ENCODE measurements at places on chromosomes 2 and 18.
A peak's percentile ranks its signal among the peaks of the same experiment; 100 is the strongest.

DNA sequence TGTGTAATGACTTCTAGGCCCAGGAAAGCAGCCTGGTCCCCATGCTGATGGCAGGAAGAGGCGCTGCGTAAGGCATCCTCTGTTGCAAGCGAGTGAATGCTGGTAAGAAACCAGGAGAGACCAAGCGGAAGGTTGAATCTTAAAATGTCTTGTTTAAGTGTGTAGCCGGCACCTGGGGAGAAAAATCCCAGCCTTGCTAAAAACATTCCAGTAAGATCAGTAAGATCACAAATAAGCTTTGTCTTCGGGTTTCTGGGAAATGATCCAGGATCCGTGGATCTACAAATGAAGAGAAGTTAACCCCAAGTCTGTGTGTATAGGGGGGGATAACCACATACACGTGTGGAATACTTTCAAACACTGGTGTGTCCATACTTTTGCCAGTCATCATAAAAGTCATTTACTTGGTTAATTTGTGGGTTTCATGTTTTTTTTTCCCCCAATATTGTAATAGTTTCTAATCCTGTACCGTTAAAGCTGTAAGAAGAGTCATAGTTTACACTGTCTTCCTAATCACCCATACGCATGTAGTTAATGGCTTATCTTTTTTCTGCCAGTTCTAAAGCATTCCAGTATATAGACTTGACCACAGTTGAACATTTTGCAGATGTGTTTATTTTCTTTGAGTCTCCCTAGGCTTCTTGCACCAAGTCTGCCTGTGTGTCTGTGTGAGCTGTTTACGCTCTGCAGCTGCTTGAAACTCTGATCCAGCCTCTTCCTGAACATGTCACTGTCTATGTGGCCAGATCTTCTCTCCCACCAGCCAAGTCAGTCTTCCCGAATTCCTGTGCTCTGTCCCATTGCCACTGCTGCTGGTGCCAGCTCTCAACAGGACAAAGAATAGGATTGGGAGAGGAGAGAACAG is 135.9 kb upstream of the ARL4C start:
- DNase-seq: no peak

DNA sequence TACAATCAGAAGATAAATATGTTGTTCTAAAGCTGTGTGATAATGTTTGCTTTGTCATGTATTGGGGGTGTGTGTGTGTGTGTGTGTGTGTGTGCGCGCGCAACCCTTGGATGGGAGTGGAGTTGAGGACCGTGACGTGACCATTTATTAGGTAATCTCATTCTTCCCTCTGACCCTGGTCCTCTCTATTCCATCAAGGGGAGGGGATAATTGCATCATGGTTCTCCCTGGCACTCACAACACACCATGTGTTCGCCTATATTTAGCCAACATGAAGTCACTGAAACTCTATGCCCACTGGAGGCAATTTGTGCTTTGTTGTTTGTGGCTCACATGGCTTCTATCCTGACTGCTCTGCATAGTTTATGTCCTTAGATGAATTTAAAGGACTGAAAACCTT is 79.8 kb upstream of the LRPPRC start:
- peak; percentile 87 for DNase-seq

DNA sequence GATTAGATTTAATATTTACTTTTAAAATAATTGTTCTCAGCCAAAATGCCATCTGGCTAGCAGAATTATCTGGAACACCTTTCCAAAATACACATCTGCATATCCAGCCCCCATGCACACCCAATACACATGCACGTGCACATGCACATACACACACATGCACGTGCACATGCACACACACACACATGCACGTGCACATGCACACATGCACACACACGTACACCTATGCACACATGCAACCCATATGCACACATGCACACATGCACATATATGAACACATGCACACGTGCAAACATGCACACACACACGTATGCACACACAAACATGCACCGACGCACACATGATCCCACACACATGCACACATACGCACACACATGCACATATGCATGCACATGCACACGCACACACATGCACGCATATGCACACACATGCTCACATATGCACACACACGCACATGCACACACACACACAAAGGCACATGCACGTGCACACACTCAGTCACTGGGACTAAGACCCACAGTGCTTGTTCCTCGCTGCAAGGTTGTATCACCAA is 53.5 kb downstream of the COPS8 start:
- no peak for DNase-seq

DNA sequence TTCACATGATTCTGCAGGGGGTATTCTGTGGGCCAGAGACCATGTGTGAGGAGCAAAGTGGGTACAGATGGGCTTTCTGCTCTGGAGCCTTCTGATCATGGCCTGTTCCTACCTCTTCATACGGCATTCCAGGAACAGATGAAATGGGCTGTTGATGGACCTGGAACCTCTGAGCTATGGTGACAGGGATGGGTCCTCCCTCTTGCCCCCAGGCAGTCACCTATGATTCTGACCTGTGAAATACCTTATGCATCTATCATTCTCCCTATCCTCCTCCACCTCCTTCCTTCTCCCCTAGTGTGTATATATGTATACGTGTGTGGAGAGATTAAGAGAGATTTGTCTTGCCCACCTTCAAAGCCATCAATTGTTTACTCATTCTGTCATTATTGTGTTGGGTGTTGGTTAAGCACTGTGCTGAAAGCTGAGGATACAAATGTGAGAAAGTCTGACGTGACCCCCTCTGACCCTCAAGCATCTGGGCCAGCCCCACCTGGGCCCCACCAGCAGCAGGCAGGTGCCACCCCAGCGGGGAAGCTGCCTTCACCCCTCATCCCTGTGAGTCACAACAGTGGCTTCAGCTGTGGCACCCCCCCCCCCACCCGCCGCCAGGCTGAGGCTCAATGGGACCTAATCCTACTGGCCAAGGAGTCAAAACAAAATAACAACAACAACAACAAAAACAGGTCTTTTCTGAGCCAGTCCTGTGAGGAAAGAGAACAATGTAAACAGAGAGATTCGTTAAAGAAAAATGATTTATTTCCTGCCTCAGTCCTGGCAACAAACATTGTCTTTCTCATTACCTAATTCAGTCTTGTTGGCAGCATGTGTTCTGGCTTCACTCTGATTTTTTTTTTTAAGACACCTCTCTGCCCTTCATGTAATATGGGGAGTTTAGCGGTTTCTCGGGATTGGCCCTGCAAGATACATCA is 103.8 kb upstream of the CDC42EP3 start:
- DNase-seq: no peak

Measured in hippocampal formation (tissue), 2 donors.